ENCODE measurements at places on chromosomes 7 and 10.

- peak; percentile 4 for DNase-seq
Measured at GRCh38 chr10:23099816-23100215, 4.4 kb downstream of the MSRB2 start.

DNA sequence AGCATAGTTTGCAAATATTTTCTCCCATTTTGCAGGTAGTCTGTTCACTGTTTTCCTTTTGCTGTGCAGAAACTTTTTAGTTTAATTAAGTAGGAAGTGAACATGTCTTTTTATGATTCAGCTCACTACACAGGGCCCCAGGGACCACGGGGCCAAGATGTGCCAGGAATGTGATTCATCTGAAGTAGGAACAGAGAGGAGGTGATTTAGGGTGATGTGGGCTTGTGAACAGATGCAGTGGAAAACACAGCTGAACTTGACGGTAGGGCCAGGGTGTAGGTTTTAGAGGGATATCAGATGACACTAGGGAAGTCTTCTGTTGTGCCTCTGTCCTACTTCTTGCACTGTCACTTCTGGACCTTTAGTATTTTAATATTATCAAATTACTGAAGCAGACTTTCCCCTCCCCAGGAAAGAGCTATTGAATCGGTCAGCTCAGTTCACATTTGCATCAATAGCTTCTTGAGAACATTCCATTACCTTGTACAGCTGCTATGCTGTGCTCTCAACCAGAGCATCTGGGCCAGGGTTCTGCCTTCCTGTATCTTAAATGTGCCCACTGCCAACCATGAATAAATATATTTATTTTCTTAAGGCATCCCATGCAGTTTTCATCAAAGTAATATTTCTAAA, 96.9 kb downstream of the OSBPL3 start:
- DNase-seq: peak; percentile 92

GRCh38 chr10:32239769-32240168, 107.2 kb downstream of the EPC1 start:
- peak; percentile 75 for DNase-seq

DNA sequence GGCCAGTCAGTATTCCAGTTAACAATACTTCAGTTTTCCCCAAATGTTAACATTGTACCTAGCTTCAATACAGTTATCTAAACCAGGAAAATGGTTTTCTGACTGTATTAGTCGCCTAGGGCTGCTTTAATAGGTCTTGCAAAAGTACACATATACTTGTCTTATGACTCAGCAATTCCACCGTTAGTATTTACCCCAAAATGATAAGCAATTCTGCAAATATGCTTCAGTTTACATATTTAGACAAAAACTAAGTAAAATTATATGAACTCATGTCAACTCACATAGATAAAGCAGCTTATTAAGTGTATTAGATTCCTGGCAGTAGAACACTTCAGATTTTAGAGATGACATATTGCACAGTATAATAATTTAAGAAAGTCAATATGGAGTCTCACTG, 363.3 kb downstream of the ARL4A start:
- DNase-seq: peak; percentile 91

- DNase-seq: peak; percentile 17
Measured at GRCh38 chr10:75717126-75717916, 285.9 kb downstream of the LRMDA start.

All from choroid plexus epithelial cell (primary cell).